ENCODE measurements at places on chromosomes 12 and 14.
A peak's percentile ranks its signal among the peaks of the same experiment; 100 is the strongest.

GRCh38 chr14:51507511-51507905, 144.2 kb upstream of the FRMD6 start:
- no peak for DNase-seq

DNA sequence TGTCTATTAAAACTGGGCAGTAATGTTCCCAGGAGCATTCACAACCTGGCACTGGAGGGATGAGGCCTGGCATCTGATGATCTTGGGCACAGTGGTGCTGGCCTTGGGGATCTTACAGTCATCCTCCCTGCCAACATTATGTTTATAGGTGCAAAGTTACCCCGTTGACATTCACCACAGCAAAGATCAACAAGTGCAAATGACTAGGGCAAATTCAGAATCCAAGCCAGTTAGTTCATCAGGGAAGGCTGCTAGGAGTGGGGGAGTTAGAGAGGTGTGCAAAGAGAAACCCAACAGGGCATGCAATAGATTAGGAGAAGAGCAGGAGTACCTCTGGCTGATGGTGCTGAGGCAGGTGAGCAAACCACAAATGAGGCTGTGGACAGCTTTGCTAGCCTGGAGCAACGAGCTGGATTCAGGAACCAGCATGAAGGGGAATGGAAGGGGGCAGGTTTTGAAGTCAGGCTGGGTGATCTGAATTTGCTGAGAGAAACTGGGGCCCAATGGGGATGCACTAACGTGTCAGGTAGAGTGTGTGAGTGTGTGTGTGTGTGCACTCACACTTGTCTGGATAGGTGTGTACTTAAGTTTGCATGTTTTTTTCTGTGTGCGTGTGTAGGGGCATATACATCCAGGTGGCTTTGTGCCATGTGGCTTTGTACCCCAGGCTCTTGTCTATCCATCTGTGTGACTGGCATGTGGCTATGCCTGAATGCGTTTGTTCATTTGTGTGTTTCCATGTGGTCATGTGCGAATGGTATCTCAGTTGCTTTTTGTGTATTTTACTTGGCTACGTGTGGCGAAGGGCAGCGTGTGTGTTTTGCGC, 1.6 kb downstream of the CISTR start:
- no peak for DNase-seq

GRCh38 chr14:87896393-87897380, 96.3 kb downstream of the GALC start:
- DNase-seq = no peak

DNA sequence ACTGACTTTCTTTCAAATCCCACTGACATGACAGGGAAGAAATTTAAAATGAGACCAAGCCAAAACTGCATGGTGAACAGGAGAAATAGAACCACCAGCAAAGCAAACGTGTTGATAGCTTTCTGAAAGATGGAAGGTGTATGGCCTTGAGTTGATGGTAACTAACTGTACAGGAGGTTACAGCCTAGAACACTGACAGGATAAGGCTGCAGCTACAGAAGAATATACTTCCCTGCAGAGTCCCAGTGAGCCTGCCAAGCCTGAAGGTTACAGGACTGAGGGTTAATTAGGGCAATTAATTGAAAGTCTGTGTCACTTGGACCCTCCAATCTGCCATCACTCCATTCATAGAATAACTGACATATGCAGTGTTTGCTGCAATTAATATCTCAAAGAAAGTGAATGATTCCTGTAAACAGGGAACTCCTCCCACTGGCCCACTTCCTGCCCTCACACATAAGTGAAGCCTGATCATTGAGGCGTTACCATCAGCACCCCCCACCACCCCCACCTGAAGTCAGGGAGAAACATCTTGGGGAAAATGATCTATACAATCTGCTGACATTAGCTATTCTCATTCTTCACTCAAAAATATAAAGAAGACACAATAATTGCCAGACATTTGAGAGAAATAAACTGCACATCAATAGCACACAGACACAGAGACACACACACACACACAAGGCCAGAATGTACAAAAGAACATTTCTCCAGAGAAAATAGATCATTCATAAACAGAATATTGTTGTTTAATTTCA, 73.4 kb downstream of the GTF2A1 start:
- no peak for DNase-seq

DNA sequence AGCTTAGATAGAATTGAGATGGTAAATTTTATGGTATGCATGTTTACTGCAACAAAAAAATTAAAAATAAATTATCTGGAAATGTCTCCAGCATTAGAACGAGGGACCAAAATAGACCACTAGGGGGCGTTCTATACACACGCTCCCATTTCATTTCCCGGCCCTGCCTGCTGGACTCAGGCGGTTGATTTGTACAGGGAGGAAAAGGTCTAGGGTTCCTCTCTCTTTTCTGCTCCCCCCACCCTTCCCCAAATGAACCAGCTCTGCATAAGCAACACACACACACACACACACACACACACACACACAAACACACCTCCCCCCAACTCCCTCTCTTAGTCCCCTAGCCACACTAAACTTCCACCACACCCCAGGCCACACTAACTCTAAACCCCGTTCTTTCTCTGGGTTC, 7.8 kb upstream of the DTX1 start:
- DNase-seq = peak; percentile 27

DNA sequence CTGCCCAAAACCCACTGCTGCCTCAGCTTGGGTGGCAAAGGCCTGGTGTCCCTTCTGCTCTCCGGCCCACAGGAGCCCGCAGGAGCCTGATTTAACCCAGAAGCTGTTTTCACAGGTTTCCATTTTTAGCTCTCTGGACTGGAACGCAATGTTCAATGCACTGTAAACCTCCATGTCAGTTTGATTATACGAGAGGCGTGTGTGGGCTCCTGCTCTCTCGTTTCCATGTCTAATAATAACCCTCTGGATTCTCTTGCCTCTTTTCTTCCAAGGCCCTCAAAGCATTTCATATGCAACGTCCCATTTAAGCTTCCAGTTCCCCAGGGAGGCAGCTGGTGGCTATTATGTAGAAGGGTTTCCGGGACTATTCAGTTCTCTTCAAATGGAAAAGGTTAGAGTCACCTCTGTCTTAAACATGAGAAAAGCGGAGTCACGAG, 161.1 kb downstream of the SUDS3 start:
- no peak for DNase-seq

DNA sequence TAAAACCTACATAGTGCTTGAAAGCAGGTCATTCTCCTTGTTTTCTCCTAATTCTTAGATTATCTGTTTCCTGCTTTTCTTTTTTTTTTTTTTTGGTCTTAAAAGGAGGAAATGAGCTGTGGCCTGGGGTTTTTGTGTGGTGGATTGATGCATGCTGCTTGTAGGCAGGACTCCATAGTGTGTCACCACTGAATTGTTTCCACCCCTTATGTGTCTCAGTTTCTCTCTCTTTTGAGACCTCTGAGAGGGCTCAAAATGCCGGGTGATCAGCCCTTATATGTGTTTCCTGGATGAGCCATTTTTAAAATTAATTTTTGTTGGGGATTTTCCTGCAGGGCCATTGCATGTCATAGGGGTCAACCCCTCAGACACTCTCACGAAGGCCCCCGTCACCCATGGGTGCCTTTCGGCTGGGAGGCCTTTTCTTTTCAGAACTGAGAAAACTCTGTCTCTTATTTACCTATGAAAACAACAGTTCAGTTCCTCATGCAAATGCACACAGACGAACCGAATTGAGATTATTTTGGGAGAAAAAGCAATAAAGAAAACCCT, 32.0 kb upstream of the LRRK2 start:
- no peak for DNase-seq

DNA sequence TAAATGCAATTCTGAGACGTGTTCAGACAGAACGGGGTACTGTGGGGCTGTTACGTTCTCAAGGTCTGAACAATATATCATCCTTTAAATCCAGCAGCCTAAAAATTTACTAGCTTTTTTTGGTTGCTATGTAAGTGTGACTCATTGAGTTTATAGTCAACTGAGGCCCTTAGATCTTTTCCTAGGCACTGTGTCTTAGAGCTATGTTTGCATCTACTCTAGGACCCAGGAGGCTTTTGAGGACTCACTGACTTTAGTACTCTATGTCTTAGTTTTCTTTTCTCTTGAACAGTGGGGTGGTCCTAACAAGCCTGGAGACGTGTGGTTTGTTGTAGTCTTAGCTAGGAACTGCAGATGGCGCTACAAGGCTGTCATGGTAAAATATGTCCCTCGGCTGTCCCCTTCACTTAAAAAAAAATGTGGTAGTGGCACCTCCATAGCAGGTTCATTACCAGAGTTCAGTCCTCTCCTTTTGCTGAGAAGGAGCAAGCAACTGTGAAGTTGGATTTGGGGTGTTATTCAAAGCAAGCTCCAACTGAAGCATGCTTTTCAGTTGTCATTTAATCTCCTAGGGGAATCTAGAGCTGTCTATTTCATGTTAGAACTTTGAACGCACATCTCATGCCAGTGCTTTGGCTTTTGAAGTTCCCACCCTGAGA, 8.7 kb upstream of the SPATS2 start:
- no peak for DNase-seq

- no peak for DNase-seq
Measured at GRCh38 chr14:35335388-35336092, 43.4 kb downstream of the PSMA6 start.

- DNase-seq = no peak
Measured at GRCh38 chr12:97005174-97005573, 98.1 kb downstream of the NEDD1 start.

DNA sequence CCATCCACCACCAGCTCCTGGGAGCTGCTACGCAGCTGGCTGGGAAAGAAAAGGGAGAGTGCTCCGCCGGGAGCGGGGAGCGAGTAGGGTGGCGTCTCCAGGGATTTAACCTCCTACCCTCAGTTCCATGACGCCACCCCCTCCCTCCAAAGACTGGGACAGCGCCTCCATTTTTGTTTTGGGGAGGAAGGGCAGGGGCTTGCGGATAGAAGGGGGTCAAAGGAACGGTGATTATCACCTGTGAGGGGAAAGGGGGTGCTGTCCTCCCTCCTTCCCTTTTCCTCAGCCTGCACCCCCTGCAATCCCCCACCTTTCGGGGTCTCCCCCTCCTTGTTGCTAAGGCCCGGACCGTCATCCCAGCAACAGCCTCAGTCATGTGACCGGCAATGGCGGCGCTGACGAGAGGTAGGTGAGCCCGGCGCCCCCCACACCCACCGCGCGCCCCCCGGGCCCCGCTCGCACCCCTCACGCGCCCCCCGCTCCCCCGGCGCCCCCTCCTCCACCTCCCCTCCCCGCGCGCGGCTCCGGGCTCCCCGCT, at the start of gene DTX3:
TSS of gene DTX3 (plus strand) at position 371 of the 538 bp plus-strand sequence. CDS start 1,694 bp downstream, outside the sequence.
- no peak for DNase-seq

DNA sequence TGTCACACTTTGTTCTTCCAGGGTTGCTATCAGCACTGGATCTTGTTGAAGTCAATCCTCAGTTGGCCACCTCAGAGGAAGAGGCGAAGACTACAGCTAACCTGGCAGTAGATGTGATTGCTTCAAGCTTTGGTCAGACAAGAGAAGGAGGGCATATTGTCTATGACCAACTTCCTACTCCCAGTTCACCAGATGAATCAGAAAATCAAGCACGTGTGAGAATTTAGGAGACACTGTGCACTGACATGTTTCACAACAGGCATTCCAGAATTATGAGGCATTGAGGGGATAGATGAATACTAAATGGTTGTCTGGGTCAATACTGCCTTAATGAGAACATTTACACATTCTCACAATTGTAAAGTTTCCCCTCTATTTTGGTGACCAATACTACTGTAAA, 23.7 kb downstream of the VTI1B start:
- no peak for DNase-seq

DNA sequence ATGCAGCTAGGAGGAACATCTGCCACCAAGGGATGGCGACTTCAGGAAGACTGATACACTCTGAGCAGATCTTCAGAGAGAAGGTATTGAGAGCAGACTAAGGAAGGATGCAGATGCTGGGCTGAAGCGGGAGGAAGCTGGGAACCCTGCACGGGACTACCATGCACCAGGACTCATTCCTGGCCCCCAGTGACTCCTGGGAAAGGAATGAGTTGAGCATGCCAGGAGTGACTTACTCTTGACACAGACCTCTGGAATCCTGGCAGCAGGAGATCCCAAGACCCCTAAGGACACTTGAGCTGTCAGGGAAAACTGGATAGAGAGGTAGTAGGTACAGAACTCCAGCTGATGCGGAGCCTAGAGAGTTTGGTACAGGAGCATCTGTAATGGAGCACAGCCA, 336.1 kb downstream of the RPS29 start:
- DNase-seq = no peak

DNA sequence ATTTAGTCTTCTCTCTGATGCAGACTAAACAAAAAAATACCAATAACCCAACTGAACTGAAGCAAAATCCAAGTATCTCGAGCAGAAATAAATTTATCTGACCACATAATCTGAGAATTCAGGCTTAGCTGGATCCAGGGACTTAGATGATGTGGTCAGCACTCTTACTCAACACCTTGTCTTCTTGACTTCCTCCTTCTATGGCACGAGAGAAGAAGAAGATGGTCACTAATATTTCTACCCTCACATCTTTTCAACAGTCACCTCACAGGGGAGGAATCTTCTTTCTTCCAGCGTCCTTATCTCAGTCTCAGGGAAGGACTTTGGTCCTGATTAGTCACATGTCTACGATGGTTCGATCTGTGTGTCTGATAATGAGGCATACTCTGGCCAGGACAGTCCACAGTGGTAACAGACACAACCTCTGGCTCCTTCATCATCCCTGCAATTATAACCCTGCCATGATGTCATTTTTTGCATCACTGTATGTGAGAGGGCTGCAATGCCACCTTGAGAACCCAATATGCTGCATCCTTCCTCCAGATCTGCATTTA, 15.8 kb downstream of the RGS6 start:
- DNase-seq = no peak

Measured in stimulated activated CD8-positive, alpha-beta memory T cell treated with anti-CD3 and anti-CD28 coated beads, Interleukin-2, amount 100 ng/mL, for 1 hour (primary cell).